Peyer's patch (tissue), 4 donors: ENCODE measurements at places on chromosomes 13 and 19.

GRCh38 chr19:53994811-53995210 lies 3.4 kb downstream of the CACNG6 start:
- no peak for DNase-seq

DNA sequence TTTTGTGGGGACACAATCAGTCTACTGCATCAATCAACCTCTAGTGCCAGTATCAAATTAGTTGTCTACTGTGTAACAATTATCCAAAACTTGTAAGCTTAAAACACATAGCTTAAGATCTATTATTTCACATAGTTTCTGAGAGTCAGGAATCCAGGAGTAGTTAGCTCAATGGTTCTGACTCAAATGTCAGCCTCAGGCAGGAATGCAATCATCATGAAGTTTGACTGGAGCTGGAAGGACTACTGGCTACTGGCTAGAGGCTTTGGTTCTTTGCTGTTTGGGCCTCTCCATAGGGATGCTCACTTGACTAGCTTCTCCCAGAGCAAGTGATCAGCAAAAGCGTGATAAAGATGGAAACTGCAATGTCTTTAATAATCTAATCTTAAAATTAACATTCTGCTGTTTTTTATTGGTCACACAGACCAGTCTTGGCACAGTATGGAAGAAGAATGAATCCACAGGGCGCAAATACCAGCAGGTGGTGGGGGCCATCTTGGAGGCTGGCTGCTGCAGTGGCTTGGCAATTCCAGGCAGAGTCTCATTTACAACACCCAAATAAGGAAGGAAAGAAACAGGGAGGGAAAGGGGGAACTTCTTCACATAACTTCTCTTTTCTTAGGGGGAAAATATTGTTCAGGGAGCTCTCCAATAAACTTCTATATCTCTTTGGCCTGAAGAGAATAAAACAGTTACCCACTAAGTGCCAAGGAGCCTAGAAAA lies 15.7 kb downstream of the CAB39L start:
- no peak for DNase-seq

DNA sequence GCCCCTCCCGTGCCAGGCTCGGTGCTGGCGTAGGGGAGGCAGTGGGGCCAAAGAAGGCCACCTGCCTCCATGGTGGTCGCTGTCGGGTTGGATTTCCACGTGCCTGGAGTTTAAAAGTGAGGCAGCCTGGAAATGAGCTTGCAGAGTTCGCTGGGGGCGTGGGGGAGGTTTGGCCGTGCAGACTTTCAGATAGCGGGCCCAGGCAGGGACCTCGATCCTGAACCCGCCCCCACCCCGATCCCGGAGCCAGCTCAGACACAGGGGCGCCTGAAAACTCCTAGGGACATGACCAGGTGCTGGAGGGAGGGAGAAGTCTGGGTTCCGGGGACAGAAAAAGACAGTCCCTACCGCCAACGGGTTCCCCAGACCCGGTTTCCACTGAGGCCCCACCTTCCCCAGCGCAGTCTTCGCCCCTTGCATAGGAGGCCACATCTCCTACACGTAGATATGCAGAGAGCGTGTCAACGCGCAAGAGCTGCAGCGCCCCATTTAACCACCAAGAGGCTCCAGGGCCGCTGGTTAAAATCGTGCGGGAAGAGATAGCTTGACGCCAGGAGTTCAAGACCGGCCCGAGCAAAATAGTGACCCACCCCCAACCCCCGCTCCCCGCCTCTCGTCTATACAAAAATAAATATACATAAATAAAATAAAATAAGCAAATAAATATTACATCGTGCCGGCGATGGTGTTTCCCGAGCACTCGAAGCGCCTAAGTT lies 8.5 kb downstream of the CCDC8 start:
- DNase-seq, result no peak

DNA sequence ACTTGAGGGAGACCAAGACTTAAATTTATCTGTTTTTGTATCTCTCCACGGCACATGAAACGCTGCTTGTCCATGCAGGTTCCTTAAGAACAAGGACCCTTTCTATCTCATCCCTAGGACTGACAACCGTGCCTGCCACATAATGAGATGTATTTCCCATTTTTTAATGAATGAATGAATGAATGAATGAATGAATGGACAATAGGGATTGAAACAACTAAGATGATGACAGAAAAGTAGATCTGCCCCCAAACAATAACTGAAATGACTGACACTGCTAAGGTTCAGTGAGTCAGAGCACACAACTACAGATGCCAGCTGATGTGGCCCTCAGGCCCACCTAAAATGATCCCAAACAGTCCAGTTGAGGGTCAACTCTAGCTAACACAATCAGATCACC lies 69.8 kb downstream of the USP12 start:
- DNase-seq, result no peak

GRCh38 chr19:4386041-4386782 lies 14.1 kb downstream of the SH3GL1 start:
- no peak for DNase-seq

- DNase-seq, result peak; percentile 51
These were observed 43.2 kb downstream of the MLLT1 start for GRCh38 chr19:6236310-6237291.

GRCh38 chr13:112638157-112638750 lies 50.3 kb upstream of the TUBGCP3 start:
- no peak for DNase-seq

GRCh38 chr19:48487544-48487943 lies 18.4 kb downstream of the CYTH2 start:
- DNase-seq, result no peak

- DNase-seq, result peak; percentile 40
These were observed 5.3 kb downstream of the GRAMD1A start for GRCh38 chr19:35005256-35005977.

DNA sequence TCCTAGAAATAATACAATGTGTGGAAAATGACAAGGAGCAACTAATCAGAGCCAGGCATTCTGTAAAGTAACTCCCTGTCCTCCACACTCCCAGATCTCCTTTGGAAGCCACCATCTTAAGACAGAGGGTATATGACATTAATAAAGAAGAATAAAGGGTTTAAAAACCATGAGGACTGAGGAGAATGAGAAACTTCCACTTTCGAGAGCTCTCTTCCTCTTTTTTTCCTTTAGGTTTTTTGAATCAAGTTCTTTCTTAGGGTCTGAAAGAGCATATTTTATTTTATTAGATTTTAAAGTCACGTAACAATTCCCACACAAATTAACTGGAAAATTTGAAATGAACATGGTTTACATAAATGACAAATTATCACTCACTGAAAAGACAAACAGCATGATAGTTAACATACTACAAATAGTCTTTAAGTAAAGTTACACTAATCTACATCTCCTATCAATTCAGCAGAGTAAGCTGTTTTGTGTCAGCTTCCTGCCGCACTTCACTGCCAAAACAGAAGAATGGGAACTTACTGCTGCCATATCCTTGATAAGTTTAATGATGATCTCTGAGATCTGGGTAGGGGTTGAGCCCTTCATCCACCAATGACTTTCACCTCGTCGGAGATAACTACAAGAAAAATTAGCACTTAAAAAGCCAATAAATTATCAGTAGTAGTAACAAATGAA lies 38.6 kb upstream of the FBXL3 start:
- DNase-seq, result no peak

DNA sequence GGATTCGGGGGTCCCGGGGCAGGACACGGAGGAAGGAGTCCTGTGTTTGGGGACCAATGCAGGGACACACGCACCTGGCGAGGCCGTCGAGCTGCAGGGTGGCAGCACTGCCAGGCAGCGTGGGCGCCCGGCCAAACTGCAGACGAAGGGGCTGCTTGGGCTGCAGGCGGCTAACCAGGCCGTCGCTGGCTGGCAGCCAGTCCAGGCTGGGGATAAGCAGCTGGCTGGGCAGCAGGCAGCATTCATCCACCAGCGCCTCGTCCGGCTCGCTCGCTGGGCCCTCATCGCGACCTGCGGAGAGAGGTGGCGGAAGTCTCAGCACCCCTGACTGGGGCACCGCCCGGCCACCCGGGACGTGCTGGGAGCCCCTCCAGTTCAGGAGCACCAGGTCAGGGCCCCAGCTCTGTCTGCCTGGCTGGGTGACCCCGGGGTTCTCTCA lies 11.5 kb downstream of the CFD start:
- DNase-seq, result no peak

- no peak for DNase-seq
These were observed 197.7 kb downstream of the SLITRK6 start for GRCh38 chr13:85601526-85601925.

- DNase-seq, result no peak
These were observed 803.6 kb downstream of the DIAPH3 start for GRCh38 chr13:59360108-59360507.

DNA sequence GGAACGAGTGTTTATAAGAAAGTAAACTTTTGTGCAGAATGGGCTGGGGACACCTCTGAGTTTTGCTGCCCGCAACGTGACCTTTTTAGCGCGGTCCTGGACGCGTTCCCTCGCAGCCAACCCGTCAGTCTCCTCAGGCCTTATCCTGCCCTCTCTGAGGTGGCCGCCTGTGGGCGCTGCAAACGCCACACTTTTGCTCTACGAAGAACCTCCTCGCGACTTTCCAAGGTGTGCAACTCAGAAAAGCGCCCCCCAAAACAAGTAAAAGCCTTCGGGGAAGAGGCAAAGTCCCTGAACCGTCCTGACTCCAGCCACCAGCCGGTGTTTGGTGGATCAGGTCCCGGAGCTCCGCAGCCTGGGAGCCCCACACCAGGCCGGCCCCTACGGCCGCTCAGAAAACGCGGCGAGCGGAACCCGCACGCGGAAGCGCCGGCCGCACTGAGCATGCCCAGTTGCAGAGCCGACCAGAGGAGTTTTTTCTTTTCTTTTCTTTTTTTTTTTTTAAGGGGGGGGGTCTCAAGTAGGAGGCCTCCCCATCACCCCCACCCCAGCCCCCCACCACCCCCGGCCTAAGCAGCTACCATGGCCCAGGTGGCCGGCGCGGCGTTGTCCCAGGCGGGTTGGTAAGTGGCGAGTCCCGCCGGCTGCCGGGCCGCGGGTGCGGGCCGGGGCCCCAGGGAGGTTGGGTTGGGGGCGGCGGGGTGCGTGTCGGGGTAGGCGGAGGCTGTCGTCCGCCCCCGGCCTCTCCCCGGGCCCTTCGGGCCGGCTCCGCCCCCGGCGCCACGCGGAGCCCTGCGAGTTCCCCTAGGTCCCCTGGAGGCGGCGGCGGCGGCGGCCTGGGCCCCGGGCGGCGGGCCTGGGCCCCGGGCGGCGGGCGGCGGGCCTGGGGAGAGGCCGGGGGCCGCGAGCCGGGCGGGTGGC lies at the start of gene TDRD3:
Gene TDRD3, plus strand, starts transcription at position 438 of the 921 bp plus-strand sequence. Its CDS starts 145 bp downstream, at position 583.
- DNase-seq, result peak; percentile 92

DNA sequence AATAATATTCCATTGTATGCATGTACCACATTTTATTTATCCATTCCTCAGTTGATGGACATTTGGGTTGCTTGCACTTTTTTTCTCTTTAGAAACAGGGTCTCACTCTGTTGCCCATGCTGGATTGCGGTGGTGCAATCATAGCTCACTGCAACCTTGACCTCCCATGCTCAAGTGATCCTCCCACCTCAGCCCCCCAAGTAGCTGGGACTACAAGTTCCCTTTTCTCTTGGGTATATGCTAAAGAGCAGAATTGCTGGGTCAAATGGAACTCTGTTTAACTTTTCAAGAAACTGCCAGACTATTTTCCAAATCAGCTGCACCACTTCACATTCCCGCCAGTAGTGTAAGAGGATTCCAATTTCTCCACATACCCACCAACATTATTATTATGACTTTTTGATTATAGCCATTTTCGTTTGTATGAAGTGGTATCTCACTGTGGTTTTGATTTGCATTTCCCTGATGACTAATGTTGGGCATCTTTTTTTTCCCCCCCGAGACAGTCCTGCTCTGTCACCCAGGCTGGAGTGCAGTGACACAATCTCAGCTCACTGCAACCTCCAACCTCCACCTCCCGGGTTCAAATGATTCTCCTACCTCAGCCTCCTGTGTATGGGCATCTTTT lies 7.6 kb upstream of the IPO5 start:
- no peak for DNase-seq

DNA sequence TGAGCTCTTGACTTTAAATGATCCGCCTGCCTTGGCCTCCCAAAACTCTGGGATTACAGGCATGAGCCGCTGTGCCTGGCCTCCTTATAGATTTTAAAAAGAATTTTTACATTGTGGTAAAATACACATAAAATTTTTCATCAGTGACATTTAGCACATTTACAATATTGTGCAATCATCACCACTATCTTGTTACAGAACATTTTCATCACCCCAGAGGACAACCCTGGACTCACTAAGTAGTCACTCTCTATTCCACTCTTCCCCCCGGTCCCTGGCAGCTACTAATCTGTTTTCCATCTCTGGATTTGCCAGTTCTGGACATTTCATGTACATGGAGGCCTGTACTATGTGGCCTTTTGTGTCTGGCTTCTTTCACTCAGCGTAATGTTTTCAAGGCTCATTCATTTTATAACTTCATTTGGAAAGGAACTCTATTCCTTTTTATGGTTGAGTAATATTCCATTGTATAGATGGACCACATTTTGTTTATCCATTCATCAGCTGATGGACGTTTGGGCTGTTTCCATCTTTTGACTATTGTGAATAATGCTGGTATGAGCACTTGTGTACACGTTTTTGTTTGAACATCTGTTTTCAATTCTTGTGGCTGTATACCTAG lies 19.9 kb downstream of the MEGF8 start:
- DNase-seq, result no peak

DNA sequence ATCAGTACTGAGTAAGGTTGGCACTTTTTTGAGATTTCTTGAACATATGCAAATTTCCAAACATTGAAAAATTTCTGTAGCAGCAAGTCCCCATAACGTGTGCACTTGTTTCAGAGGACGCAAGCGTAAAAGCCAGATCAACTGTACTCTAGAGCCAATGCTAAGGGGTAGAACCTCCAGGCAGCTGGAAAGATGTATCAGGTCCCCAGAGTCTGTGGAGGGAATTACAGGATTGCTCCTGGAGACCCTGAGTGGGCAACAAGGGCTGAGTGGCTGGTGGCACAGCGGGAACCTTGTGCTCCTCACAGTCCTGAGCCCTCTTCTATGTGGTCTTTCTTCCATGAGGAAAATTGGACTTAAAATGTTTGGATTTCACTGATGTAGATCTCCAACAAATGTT lies 53.9 kb upstream of the AMER2 start:
- no peak for DNase-seq

GRCh38 chr13:33649212-33649878 lies 168.6 kb upstream of the RFC3 start:
- DNase-seq, result no peak

DNA sequence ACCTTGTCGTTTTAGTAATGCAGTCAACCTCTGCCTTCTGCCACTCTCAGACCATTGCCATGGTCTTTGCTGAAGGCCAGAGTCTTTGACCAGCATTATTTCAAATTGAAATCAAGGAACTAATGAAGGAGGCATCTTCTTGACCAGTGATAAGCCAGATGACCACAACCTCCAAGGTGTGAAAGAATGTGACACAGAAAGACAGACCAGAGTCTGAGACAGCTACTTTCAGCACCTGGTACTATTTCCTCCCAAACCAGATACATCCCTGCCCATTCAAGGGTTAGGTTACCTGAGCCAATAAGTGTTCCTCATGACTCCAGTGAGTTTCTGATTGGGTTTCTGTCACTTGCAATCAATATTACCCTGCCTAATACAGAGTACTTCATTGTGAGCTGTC lies 20.3 kb upstream of the RNASEH2B start:
- DNase-seq, result no peak

DNA sequence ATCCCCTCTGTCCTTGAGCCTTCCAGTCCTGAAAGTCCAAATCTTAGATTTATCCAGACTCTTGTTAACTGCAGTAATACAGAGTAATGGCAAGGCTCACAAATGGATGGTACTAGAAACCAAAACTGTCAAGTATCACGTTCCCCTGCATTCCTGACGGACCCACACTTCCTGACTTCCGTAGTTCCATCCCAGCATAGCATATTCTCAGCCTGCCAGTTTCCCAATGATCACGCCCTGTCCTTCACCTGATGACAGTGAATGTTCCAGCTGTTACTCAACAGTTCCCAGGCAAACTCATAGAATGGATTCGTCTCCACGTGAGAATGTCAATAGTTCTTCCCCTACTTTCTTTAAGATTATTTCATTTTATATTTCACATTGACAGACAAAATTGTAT lies 33.6 kb downstream of the SLC7A1 start:
- DNase-seq, result no peak
